ENCODE measurements at places on chromosomes 5 and 9. TPM values are rescaled to one million over a fixed set of nuclear protein-coding genes. Genes with fewer than 3 reads are reported as not detected.

BAAT gene
- total RNA-seq: not detected

RNF183 gene
- 0.92 TPM for total RNA-seq

ATP10B gene
- total RNA-seq: not detected

MOB3B gene
- 4.4 TPM for total RNA-seq

TNC gene
- 1.9 TPM for total RNA-seq

ZNF300 gene
- 3.7 TPM for total RNA-seq

SPATA31A3 gene
- total RNA-seq: not detected

SRP19 gene
- 26.8 TPM for total RNA-seq

ANXA2R gene
- total RNA-seq: 6.3 TPM

- H3K4me1 ChIP-seq: peaks cover 4% of the 10 kb centered on the region
- no peak overlapping the region for H3K4me3 ChIP-seq
- DNase-seq: no peak
- no peaks in the 10 kb centered on the region for H3K36me3 ChIP-seq
- no peaks in the 10 kb centered on the region for H3K27me3 ChIP-seq
- no peak overlapping the region for H3K27ac ChIP-seq
Measured at GRCh38 chr9:38482918-38483592, 58.8 kb upstream of the IGFBPL1 start.

- DNase-seq: peak; percentile 83
- peaks cover 63% of the 10 kb centered on the region for H3K4me1 ChIP-seq
- H3K27ac ChIP-seq: peak overlapping the region; percentile 75
- no peaks in the 10 kb centered on the region for H3K36me3 ChIP-seq
Measured at GRCh38 chr5:170135796-170136490, 30.2 kb downstream of the FOXI1 start.

DNA sequence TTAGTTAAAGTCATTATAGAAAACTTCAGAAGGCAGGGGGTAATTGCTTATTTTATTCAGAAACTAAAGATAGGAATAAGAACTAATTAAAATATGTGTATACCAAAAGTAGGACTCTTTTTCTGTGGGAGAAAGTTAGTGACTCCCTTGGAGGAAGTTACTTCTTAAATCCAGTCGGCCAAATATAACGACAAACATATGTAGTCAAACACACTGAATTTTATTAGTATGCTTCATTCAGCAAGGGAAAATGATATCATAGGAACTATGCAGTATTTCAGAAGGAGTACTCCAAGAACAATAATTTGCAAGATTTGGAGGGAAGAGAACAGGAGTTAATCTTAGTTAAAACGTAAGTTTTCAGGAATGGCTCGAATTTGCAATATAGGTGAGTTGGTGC is 432.6 kb downstream of the CYLC2 start:
- no peaks in the 10 kb centered on the region for H3K27me3 ChIP-seq
- H3K4me3 ChIP-seq: no peak overlapping the region

GRCh38 chr5:171492781-171493180 is 73.3 kb downstream of the FGF18 start:
- no peaks in the 10 kb centered on the region for H3K27me3 ChIP-seq
- H3K4me3 ChIP-seq: no peak overlapping the region
- peak overlapping the region; percentile 94 for H3K27ac ChIP-seq
- no peak for DNase-seq
- peaks cover 51% of the 10 kb centered on the region for H3K4me1 ChIP-seq

GRCh38 chr5:2658881-2659470 is 92.5 kb downstream of the IRX2 start:
- no peak for DNase-seq
- no peaks in the 10 kb centered on the region for H3K4me1 ChIP-seq
- no peak overlapping the region for H3K4me3 ChIP-seq
- H3K36me3 ChIP-seq: no peaks in the 10 kb centered on the region
- H3K27ac ChIP-seq: no peak overlapping the region

DNA sequence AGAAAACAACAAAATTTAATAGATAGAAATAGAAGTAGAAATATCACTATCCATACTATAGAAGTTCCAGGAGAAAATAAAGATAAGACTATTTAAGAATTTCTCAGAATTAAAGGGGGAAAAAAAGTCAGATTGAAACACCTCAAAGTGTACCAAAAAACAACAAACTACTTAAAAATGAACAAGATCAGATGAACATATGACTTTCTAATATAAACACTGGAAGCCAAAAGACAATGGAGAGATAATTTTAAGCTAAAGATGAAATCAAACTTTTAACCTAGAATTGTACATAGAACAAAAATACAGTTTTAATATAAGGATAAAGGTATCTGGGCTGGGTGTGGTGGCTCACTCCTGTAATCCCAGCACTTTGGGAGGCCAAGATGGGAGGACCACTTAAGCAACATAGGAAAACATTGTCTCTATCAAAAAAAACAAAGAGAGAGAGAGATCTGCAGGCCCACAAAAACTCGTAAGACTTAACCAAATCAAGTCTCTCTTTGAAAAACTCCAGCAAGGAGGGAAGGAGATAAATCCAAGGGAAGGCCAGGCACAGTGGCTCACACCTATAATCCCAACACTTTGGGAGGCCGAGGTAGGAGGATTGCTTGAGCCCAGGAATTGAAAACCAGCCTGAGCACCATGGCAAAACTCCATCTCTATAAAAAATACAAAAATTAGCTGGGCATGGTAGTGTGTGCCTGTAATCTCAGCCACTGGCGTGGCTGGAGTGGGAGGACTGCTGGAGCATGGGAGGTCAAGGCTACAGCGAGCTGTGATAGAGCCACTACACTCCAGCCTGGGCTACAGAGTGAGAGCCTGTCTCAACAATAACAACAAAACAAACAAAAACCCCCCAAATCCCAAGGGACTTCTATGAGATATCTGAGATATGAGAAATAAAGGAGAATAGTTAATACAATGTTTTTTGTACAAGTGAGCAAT is 32.4 kb downstream of the ABHD17B start:
- H3K27me3 ChIP-seq: no peaks in the 10 kb centered on the region
- H3K4me1 ChIP-seq: no peaks in the 10 kb centered on the region
- no peak overlapping the region for H3K4me3 ChIP-seq
- DNase-seq: no peak
- H3K27ac ChIP-seq: no peak overlapping the region
- 0 out of 2 replicates have a peak, but pooled peaks cover 3% of the 10 kb centered on the region for H3K36me3 ChIP-seq

GRCh38 chr5:145062280-145063062 is 772.7 kb downstream of the PRELID2 start:
- H3K4me3 ChIP-seq: no peak overlapping the region
- DNase-seq: no peak
- no peaks in the 10 kb centered on the region for H3K4me1 ChIP-seq
- no peak overlapping the region for H3K27ac ChIP-seq
- no peaks in the 10 kb centered on the region for H3K27me3 ChIP-seq

GRCh38 chr9:113754739-113755138 is 121.4 kb upstream of the ZNF618 start:
- H3K36me3 ChIP-seq: no peaks in the 10 kb centered on the region
- H3K27ac ChIP-seq: no peak overlapping the region
- DNase-seq: no peak
- peaks cover 41% of the 10 kb centered on the region for H3K27me3 ChIP-seq
- no peak overlapping the region for H3K4me3 ChIP-seq

DNA sequence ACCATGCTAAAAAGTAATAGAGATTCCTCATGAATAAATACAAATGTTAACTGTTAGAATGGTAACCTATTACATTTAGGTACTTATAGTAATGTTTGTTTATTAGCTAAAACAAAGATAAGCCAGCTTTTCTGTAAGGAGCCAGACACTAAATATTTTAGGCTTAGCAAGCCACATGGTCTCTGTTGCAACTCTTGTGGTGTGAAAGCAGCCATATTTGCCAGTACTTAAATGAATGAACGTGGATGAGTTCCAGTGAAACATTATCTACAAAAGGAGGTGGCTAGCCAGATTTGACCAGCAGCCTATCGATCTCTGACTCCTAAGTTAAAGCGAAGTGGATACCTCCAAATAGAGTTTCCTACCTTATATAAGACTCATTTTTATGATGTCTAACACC is 331.6 kb downstream of the CDH12 start:
- no peaks in the 10 kb centered on the region for H3K36me3 ChIP-seq
- no peaks in the 10 kb centered on the region for H3K27me3 ChIP-seq
- no peaks in the 10 kb centered on the region for H3K4me1 ChIP-seq
- H3K4me3 ChIP-seq: no peak overlapping the region
- DNase-seq: no peak

DNA sequence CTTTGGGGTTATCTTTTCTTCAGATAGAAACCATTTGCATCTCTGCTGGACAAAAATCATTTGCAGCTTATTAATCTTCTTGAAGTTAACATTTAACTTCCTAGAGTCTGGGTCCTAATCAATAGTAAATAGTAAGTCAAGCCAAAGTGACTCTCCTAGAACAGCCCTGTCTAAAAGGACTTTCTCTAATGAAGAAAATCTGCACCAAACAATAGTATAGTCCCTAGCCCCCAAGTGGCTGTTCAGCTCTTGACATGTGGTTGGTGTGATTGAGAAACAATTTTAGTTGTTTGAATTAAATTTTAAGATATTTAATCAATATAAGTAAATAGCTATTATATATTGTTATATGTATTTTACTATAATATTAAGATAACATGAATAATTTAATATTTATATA is 64.6 kb upstream of the SHB start:
- H3K36me3 ChIP-seq: no peaks in the 10 kb centered on the region
- no peaks in the 10 kb centered on the region for H3K27me3 ChIP-seq
- H3K4me3 ChIP-seq: no peak overlapping the region
- no peaks in the 10 kb centered on the region for H3K4me1 ChIP-seq
- DNase-seq: no peak

- H3K27ac ChIP-seq: no peak overlapping the region
- DNase-seq: peak; percentile 43
Measured at GRCh38 chr5:138282920-138283742, 8.7 kb upstream of the GFRA3 start.

- no peak for DNase-seq
- H3K36me3 ChIP-seq: no peaks in the 10 kb centered on the region
- H3K4me3 ChIP-seq: no peak overlapping the region
- peaks cover 36% of the 10 kb centered on the region for H3K4me1 ChIP-seq
- H3K27me3 ChIP-seq: no peaks in the 10 kb centered on the region
Measured at GRCh38 chr5:135048286-135048685, 14.3 kb upstream of the PITX1 start.

DNA sequence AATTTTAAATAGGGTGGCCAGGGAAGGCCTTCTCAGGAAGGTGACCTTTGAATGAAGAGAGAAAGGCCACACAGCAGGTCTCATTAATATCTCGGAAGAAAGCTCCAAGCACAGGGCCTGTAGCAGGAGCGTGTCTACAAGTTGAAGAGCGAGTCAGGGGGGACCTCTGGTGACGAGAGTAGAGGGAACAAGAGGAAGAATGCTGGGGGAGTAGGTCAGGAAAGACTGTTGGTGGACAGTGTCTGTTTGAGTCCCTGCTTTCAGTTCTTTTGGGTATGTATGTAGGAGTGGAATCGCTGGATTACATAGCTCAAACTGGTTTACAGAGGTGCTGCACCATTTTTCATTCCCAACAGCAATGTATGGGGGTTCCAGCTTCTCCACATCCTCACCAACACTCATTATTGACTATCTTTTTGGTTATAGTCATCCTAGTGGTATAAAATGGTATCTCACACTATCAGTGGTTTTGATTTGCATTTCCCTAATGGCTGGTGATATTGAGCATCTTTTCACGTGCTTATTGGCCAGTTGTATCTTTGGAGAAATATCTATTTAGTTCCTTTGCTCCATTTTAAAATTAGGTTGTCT is 55.8 kb downstream of the NUP214 start:
- H3K27me3 ChIP-seq: no peaks in the 10 kb centered on the region
- H3K36me3 ChIP-seq: 0 out of 2 replicates have a peak, but pooled peaks cover 17% of the 10 kb centered on the region
- no peak overlapping the region for H3K27ac ChIP-seq
- no peaks in the 10 kb centered on the region for H3K4me1 ChIP-seq

GRCh38 chr5:177515580-177515979 is 1.2 kb downstream of the DDX41 start:
- H3K27me3 ChIP-seq: no peaks in the 10 kb centered on the region
- peak overlapping the region; percentile 93 for H3K4me3 ChIP-seq
- DNase-seq: no peak
- H3K4me1 ChIP-seq: peaks cover 18% of the 10 kb centered on the region

DNA sequence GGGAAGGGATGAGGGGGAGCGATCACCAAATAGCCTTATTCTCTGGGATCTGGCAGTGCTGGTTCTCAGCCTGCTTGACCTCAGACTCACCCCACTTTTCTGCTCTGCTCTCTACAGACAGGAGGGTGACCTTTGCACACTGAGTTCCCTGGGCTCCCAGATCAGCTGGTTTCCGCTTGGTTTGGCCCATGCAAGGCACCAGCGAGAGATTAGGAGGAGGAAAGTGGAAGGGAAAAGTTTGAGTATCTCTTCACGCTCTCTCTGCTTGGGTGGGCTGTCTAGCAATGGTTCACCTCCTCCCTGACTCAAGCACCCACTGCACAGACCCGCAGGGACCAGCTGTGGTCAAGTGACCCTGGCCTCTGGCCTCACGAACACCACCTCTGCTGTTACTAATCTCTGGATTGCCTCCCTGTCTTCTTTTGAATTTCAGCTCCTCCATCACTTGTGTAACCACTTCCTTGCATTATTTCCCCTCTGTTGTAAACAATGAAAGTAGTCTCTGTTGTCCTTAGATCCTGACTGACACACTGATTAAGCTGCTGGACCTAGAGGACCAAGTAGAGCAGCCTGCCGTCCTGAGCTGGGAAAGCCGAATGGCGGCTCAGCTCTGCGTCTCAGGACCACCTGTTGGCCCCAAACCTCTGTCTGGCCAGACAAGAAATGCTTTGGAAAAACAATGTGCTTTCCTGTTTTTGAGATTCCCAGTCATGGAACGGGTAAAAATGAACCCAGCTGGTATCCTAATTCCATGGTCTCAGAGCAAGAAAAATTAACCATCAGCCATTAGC is 186.6 kb downstream of the CRB2 start:
- no peak for DNase-seq
- H3K27me3 ChIP-seq: no peaks in the 10 kb centered on the region
- H3K27ac ChIP-seq: no peak overlapping the region
- H3K4me3 ChIP-seq: no peak overlapping the region

- no peaks in the 10 kb centered on the region for H3K27me3 ChIP-seq
- H3K36me3 ChIP-seq: no peaks in the 10 kb centered on the region
- H3K4me3 ChIP-seq: no peak overlapping the region
- no peak overlapping the region for H3K27ac ChIP-seq
- DNase-seq: no peak
- peaks cover 24% of the 10 kb centered on the region for H3K4me1 ChIP-seq
Measured at GRCh38 chr9:131633491-131634031, 88.2 kb downstream of the PRRT1B start.

- H3K4me1 ChIP-seq: no peaks in the 10 kb centered on the region
- no peak for DNase-seq
- no peak overlapping the region for H3K4me3 ChIP-seq
- no peaks in the 10 kb centered on the region for H3K36me3 ChIP-seq
- H3K27ac ChIP-seq: no peak overlapping the region
- H3K27me3 ChIP-seq: no peaks in the 10 kb centered on the region
Measured at GRCh38 chr9:4955836-4956235, 29.2 kb upstream of the JAK2 start.

GRCh38 chr5:164336276-164336675 is 830.9 kb downstream of the MAT2B start:
- no peaks in the 10 kb centered on the region for H3K27me3 ChIP-seq
- H3K4me1 ChIP-seq: no peaks in the 10 kb centered on the region
- H3K27ac ChIP-seq: no peak overlapping the region
- H3K36me3 ChIP-seq: no peaks in the 10 kb centered on the region

DNA sequence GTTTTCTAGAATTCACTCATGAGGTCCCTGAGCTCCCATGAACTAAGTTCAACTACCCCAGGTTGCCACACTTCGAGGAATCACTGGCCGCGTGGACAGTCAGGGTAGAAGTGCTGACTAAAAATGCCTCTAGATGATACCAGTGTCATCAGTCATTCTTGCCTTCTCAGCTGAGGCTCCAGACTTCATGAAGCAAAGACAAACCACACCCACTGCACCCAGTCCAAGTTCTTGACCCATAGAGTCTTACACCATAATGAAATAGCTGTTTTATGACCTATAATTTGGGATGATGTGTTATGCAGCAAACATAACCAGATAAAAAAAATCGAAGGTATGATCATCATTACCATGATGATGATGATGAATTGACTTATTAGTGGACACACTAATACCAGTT is 632.9 kb upstream of the TLE4 start:
- H3K4me1 ChIP-seq: no peaks in the 10 kb centered on the region
- no peak for DNase-seq
- H3K36me3 ChIP-seq: no peaks in the 10 kb centered on the region
- no peak overlapping the region for H3K4me3 ChIP-seq
